ENCODE measurements at places on chromosomes 16 and 17.

GRCh38 chr17:17859909-17860765 lies 23.4 kb upstream of the SREBF1 start:
- DNase-seq, result peak; percentile 75

DNA sequence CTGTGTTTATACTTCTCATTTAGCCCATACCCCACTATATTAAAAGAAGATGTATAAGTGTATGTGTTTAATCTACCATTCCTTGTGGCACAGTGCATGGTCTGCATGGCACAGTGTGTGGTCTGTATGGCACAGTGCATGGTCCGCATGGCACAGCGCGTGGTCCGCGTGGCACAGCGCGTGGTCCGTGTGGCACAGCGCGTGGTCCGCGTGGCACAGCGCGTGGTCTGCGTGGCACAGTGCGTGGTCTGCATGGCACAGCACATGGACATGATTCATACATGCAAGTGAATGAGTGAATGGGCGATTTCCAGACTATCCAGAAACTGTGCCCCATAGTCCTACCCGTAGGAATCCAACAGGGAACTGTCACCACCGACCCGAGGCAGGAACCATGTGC lies 632.6 kb downstream of the MAF start:
- DNase-seq, result no peak

DNA sequence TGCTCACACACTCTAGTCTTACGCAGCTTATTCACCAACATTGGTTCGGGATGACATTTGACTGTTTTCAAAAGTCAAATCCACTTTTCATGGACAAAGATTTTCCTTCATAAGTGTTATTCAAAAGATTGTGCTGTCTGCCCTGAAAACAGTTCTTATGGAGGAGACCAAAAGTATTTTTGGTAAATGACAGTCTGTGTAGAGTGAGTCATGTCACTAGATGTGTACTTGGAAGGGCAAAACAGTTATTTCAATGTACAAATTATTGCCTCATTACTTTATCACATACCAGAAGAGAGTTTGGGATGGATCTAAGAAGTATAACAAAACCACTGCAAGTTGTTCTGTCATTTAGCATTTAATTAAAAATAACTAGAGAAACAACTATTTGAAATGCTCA lies 265.6 kb downstream of the CDH13 start:
- no peak for DNase-seq

GRCh38 chr17:28446716-28447395 lies 26.6 kb upstream of the SLC13A2 start:
- DNase-seq, result no peak

- DNase-seq, result no peak
Measured at GRCh38 chr17:1638624-1639300, 6.8 kb downstream of the SCARF1 start.

DNA sequence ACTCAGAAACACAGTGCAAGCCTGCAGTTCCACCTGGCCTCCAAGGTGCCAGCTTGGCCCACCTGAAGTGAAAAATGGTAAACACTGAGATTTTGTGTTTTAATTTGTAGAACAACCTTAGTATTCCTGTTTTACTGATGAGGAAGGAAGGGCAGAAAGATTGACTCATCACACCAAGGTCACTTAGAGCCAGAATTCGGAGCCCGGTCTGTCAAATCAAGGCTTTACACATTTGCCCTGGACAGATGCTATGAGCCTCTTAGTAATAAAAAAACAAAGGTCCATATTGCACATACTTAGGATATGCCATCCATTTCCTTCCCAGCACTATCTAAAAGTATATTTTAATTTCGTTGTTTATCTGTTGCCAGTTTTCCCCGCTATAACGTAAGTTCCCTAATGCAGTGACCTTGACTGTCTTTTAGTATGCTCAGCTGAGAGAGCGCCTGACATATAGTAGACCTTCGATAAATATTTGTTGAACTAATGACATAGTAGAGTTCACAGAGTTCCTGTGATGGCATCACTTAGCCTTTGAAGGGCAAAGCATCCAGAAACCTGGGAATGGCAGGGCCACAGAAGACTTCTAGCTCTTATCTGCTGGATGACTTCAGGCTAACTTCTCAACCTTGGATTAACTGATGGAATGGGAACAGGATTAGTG lies 7.2 kb upstream of the TBKBP1 start:
- DNase-seq, result no peak

- DNase-seq, result no peak
Measured at GRCh38 chr16:11669380-11670146, 1.3 kb downstream of the SNN start.

Data from colonic mucosa (tissue), 4 donors.